ENCODE measurements at places on chromosomes 11 and 22.

- DNase-seq, result peak; percentile 15
Observed at GRCh38 chr22:24370401-24370800, 57.0 kb upstream of the ADORA2A start.

DNA sequence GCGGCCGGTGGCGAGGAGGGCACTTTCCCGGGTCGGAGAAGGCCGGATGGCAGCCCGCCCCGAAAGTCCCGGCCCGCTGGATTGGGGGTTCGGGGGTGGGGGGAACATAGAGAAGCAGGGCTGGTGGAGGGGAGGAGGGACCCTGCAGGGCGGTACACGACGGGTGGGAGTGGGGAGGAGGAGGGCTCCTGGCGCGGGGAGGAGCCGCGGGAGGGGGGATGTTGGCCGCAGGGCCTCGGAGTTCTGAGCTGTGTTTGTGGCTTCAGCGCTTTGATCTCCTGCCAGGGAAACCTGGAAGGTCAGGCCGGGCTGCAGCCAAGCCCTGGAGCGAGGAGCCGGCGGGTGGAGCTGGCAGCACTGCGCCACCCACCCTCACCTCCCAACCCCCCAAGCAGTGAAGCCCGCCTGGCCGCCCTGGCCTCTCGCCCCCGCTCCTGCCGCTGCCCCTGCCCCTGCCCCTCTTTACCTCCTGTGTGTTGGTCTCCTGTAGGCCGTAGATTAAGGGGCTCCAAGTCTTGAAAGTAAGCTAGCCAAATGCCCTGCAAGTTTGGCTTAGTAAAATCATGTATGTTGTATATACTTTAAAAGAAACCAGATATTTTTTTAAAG is 30.9 kb downstream of the C22orf31 start:
- DNase-seq, result peak; percentile 27

- DNase-seq, result peak; percentile 22
Observed at GRCh38 chr11:8167796-8168195, 1.0 kb downstream of the RIC3 start.

GRCh38 chr22:49333206-49333605 is 494.5 kb downstream of the BRD1 start:
- no peak for DNase-seq

DNA sequence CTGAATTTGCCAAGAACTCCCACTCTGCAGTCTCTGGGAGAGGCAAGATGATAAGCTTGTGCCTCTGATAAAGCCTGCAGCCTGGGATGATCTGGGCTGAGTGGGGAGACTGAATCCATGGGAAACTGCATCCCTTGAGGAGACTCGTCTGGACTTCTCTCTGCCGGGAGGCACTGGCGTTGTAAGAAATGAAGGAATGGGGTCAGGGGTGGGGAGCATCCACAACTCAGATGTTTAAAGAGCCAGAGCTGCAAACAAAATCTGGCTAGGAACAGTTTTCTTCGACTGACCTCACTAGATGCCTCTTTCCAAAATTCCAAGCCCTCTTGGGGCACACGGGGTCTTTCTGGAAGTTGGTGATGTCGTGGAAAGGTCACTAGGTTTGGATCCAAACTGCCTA is 64.4 kb downstream of the SPON1 start:
- DNase-seq, result no peak

- DNase-seq, result no peak
Observed at GRCh38 chr11:17551347-17552040, 4.4 kb downstream of the OTOG start.

GRCh38 chr22:27858626-27859025 is 57.1 kb upstream of the MN1 start:
- no peak for DNase-seq

GRCh38 chr22:49157529-49158339 is 669.9 kb downstream of the BRD1 start:
- DNase-seq, result no peak

- no peak for DNase-seq
Observed at GRCh38 chr22:19843107-19843856, 11.4 kb downstream of the GNB1L start.

DNA sequence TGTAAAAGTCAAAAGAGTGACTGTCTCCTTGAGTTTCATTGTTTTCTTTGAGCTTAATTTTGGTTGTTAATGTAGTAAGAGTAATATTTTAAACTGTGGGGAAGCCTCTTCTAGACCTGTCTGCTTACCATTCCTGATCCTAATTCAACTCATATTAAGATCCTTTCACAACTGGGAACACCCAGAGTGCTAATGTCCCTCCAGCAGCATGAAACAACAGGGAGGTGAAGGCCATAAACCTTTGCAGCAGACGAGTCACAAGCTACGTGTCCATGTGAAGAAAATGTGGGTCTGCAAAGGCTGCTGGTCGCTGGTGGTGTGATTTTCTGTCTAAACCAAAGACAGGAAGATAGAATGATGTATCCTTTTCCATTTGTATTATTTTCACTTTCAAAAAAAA is 152.5 kb downstream of the ETS1 start:
- no peak for DNase-seq

GRCh38 chr22:24584871-24585411 is 7.9 kb downstream of the LRRC75B start:
- no peak for DNase-seq

DNA sequence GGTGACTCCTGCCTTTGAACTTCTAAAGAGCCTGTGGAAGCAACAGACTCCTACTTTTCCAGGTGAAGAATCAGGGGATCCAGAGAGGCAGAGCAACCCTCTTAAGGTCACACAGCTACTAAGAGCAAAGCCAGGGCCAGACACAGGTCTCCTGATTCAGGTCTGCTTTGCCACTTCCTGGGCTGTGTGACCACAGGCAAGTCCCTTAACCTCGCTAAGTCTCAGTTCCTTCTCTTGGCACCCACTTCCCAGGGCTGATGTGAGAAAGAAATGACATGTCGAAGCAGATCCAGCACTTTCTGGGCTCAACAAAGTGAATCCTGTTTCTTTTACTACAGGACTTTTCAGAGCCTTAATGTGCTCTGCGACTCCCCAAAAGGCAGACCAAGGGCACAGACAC is 30.2 kb downstream of the UQCR10 start:
- DNase-seq, result no peak

DNA sequence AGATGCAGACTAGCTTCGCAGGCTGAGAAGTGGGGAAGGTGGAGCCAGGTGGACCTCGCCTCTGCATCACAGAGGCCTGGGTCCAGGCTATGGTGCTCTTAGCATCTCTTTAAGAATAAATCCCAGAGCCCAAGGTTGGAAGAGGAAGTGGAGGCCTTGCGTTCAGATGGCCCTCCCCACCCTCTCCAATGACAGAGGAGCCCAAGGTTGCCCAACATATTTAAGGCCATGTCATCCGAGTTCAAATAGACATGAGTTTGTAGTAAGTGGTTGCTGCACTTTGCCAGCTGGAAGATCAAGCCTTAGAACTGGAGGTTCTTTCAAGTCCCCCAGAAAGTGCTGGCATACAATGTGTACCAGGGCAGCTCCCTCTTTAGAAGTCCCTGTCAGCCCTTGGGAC is 47.1 kb upstream of the HORMAD2 start:
- DNase-seq, result no peak

DNA sequence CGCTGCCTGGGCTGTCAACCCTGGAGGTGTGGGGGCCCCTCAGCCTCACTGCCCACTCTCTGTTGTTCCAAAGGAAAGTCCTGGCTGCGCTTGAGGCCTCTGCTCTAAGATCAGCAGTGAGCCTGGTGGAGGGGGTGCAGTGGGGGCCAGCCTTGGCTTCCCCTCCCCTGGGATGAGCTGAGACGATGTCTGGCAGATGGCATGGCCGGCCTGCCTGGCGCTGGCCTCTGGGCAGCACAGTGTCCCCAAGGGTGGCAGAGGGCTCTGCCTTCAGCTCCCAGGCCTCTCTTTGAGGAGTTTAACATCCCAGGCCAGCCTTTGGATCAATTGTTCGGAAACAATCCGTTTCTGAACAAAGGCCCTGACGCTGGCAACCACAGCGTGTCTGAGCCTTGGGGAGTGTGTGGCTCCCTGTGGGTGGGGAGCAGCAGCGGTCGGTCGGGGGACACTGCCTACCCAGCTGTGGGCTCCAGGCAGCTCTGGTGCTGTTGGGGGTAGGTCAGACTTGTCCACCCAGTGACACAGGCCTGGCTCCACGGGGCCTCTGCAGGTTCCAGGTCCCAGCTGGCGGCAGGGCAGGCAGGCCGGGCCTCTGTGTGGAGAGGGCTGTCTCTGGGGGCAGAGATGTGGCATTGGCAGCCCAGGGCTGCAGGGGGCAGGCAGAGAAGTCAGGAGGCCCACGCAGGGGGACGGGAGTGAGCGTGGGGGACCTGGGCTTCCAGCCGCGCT is 12.1 kb downstream of the TSPAN4 start:
- DNase-seq, result no peak

DNA sequence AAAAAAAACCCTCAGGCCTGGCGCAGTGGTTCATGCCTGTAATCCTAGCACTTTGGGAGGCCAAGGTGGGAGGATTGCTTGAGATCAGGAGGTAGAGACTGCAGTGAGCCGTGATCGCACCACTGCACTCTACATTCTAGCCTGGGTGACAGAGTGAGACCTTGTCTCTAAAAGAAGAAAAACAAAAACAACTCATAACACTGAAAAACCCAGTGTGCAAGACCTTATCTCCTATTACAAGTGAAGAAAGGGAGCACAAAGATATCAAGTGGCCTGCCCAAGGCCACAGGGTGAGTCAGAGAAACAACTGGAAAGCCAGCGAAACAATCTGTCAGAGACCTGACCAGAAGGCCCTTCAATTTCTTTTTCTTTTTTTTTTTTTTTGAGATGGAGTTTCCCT is 2.5 kb downstream of the TXN2 start:
- DNase-seq, result no peak

DNA sequence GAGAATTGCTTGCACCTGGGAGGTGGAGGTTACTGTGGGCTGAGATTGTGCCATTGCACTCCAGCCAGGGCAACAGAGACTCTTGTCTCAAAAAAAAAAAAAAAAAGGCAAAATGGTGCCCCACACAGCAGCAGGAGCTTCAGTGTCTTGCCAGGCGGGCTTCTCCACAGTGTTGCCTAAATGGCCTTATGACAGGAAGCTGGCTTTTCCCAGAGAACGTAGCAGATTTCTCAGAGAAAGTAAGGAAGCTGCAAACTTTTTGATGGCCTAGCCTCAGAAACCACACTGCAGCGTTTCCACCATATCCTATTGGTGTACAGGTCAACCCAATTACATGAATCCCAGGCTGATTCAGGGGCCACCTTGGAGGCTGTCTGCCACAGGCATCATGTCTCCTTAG is 12.7 kb upstream of the SPDYC start:
- no peak for DNase-seq
